Adrenal gland (tissue), 19 donors: ENCODE measurements at places on chromosomes 5 and 9. TPM values are rescaled to one million over a fixed set of nuclear protein-coding genes. Genes with fewer than 3 reads are reported as not detected.

Gene SMIM15
- polyA plus RNA-seq, result 83.9 TPM

Gene PDE4D
- polyA plus RNA-seq, result 1.2 TPM

Gene MPDZ
- 10.7 TPM for polyA plus RNA-seq

Gene ZFP37
- 0.64 TPM for polyA plus RNA-seq

Gene ITK
- 0.92 TPM for polyA plus RNA-seq

Gene GMCL2
- polyA plus RNA-seq, result not detected

Gene FAM114A2
- polyA plus RNA-seq, result 32.7 TPM

Gene PALM2AKAP2
- 5.8 TPM for polyA plus RNA-seq

Gene EMB
- 6.1 TPM for polyA plus RNA-seq

Gene PLCXD3
- polyA plus RNA-seq, result 4.4 TPM

Gene ZMYND19
- polyA plus RNA-seq, result 33.5 TPM

Gene PCDHGA7
- 0.37 TPM for polyA plus RNA-seq

Gene PCDHB10
- polyA plus RNA-seq, result 3.0 TPM

Gene SH3PXD2B
- 28.4 TPM for polyA plus RNA-seq

Gene SH3GLB2
- polyA plus RNA-seq, result 26.1 TPM

Gene SLF1
- polyA plus RNA-seq, result 2.8 TPM

Gene PDE6A
- 0.97 TPM for polyA plus RNA-seq

Gene HRH2
- 2.7 TPM for polyA plus RNA-seq

Gene AHRR
- polyA plus RNA-seq, result 0.55 TPM

Gene NR5A1
- polyA plus RNA-seq, result 225 TPM

Gene CDX1
- not detected for polyA plus RNA-seq

Gene PPP6C
- 51.0 TPM for polyA plus RNA-seq

Gene BRIX1
- polyA plus RNA-seq, result 20.0 TPM

Gene CD74
- polyA plus RNA-seq, result 838 TPM

Gene GBGT1
- 18.9 TPM for polyA plus RNA-seq

Gene LCN10
- 0.11 TPM for polyA plus RNA-seq

Gene TEK
- 3.3 TPM for polyA plus RNA-seq

Gene ADAMTSL2
- polyA plus RNA-seq, result 35.3 TPM

Gene CTXN3
- polyA plus RNA-seq, result not detected

Gene FYB1
- polyA plus RNA-seq, result 1.8 TPM

Gene LOX
- polyA plus RNA-seq, result 2.2 TPM

Gene PRSS3
- 5.8 TPM for polyA plus RNA-seq

Gene HRCT1
- polyA plus RNA-seq, result 1.1 TPM

Gene C9orf72
- 16.2 TPM for polyA plus RNA-seq

Gene RUSC2
- polyA plus RNA-seq, result 66.8 TPM

Gene RLN1
- not detected for polyA plus RNA-seq

Gene TBC1D2
- polyA plus RNA-seq, result 1.5 TPM

Gene TNPO1
- polyA plus RNA-seq, result 4.7 TPM

Gene RAB3C
- polyA plus RNA-seq, result 3.1 TPM

Gene SPINK1
- 1.3 TPM for polyA plus RNA-seq

Gene FAM153A
- 26.1 TPM for polyA plus RNA-seq

Gene CNOT6
- polyA plus RNA-seq, result 16.9 TPM

Gene SPEF2
- 5.2 TPM for polyA plus RNA-seq

Gene CCL28
- 2.1 TPM for polyA plus RNA-seq

Gene OLFM1
- 34.4 TPM for polyA plus RNA-seq

Gene SMARCA2
- 38.3 TPM for polyA plus RNA-seq

Gene SAXO1
- polyA plus RNA-seq, result 0.03 TPM

Gene NEK6
- polyA plus RNA-seq, result 4.0 TPM

Gene PROB1
- polyA plus RNA-seq, result 4.2 TPM
